ENCODE measurements at places on chromosomes 16 and 17.

DNA sequence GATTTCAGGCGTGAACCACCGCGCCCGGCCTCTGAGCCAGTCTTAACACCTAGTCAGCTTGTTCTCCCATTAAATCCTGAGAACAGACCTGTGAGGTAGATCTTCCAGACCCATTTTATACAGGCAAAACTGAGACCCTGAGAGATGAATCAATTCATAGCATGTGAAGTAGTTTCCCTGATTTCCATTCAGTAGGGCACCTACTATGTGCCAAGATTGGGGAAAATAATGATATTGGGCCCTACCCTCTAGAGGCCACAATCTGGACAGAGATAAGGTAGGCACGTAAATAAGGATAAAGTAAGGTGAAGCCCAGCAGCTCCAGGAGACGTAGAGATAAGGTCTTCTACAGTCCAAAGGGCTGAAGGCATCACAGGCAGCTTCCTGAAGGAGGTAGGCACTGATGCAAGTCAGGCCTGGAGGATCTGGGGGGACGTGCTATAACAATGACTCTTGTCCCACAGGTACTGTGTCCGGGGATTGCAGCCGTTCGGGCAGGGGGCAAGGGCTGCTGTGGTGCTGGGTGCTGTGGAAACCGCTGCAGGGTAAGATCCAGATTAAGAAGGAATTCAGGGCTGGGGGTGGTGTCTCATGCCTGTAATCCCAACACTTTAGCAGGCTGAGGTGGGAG is 5.7 kb downstream of the VMO1 start:
- DNase-seq: no peak

- no peak for DNase-seq
Measured at GRCh38 chr16:87146676-87147075, 170.5 kb downstream of the C16orf95 start.

GRCh38 chr17:56884483-56885311 is 29.2 kb downstream of the TRIM25 start:
- no peak for DNase-seq

DNA sequence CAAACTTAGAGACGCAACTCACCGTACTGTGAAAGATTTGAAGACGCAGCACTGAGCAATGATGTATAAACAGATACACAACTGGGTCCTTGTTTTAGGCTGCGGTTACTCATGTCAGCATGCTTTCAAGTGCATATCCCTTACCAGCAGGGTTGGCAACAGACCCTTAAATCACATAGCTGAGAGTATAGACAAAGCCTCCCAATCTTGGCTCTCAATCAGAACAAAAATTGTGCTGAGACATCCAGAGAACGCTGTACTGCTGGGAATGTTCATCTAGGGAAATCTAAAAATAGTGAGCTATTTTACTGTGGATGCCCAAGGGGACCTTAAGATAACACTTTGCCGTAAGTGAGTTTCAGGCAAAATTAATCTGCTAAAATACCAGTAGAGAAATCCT is 84.4 kb upstream of the NUDT7 start:
- DNase-seq: no peak

- no peak for DNase-seq
Measured at GRCh38 chr17:69593716-69594115, 179.2 kb downstream of the MAP2K6 start.

DNA sequence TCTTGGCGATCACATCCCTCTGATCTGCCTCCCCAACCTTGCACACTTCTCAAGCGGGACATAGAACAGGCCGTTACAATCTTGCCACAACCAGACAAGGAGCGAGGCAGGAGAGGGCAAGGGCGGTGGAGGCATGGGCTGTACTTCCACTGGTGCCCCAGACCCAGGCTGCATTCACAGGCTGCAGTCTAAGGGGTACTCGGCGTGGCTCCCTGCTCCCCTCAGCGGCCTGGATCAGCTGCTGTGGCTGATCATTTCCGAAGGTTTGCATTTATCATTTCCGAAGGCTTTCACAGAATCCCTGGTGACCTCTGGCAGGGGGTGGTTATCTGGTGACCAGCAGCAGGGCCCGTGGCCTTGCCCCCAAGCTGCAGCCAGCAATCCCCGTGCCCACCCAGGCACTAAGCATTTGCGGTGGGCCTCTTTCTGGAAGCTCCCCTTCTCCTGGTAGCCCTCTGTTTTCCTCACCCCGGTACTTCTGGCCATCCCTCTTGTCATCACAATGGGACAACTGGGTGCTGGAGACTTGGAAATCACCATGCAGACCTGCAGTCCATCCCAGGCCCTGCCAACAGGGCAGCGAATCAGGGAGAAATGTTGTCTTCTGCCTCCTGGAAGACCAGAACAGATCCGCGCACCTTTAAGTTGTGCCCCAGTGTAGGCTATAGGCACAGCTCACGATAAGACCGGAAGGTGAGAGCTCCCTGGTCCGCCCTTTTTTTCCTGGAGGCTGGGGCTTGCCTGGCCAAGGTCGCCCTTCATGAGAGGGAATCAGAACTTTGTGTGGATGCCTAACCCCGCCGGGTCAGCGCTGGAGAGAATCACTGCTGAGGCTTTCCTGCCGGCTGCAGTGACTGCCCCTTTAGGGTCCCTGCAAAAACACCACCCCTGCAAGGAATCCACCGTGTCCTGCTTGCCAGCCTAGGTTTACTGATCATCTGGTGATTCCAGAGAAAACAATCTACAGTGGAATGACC is 1739.1 kb downstream of the TP53TG3F start:
- no peak for DNase-seq

DNA sequence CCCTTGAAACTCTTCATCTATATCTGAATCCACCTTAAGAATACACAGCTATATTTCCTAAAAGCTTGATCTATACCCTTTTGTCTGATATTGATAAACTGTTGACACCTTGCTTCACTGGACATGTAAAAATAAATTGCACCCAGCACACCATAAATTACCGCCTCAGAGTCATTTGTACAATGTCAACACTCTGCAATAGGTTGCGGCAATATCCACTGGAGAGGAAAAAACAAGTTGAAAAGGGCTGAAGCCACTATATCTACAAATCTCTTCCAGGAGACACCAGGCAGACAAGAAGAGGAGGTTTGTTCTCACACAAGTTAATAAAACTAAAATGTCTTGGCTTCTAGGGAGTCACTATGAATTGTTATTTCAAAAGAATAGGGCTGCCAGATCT is 656.9 kb downstream of the CDH8 start:
- DNase-seq: no peak

- DNase-seq: no peak
Measured at GRCh38 chr17:79513820-79514535, 96.9 kb downstream of the RBFOX3 start.

GRCh38 chr17:79306424-79307318 is 232.0 kb downstream of the ENGASE start:
- DNase-seq: no peak

DNA sequence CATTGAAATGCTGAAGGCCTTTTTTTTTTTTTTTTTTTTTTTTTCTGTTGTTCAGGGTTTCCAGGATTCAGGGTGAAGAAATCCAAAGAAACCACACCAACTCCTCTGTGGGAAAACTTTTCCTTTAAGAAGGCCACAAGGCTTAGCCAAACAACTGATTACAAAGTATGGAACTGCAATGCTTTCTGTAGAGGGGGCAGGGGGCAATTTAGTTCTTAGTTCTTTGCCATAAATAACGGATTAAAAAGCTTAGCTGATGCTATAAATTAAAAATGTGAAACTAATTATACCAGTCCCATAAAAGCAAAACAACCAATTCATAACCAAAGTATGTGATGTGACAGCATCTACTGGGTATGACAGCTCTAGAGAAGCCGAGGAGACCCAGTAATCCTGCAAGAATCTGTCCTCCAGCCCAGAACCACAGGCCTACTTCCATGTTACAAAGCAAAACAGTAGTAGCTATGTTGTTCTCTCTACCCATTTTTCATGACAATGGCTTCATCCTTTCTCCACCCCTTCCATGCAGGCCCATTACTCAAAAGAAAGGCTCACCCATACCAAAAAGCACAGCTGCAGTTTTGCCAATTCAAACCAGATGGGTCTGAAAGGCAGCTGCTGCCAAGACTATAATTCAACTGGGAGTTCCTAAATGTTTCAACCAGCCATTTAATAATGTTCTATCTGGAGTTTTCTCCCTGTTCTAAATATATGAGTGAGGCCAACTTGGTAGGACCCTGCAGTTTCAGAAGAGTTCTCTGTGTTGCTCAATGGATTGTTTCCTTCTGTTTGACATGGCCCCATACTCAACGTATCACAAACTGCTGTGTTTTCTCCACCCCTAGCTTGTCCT is 167.1 kb upstream of the ZFHX3 start:
- DNase-seq: peak; percentile 77

DNA sequence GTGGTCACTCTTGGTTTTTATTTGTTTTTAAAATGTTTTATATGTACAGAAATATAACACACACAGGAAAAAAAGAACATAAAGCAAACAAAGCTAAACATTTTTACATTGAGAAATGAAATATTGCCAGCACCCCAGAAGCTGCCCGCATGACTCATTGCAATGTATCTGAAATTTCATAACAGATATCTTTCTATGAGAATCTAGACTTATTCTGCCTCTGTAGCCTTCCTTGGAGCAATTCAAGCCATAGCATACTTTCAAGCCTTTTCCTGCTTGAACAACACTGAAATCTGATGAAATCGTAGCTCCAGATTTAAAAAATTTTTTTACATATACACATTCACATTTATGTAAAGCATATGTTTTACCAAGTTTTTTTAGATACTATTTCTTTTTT is 86.9 kb downstream of the RBBP6 start:
- DNase-seq: no peak

GRCh38 chr17:77786740-77787505 is 171.6 kb upstream of the TNRC6C start:
- DNase-seq: peak; percentile 54

DNA sequence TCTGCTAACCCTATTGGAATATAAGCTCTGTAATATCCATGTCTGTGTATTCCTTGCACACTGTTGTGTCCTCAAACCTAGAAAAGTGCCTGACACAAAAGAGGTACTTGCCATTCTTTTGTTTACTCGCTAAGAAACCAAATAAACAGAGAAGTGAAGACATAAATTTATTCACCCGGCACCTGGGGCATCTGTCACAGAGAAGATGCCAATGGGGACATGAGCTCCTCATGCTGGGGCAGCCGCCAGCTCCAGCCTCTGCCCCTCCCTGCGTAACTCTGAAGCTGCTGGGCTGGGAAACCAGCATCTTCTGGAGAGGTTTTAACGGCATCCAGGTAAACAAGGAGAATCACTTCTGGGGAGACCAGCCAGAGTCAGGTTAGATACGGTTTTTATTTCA is 15.1 kb upstream of the CDRT4 start:
- no peak for DNase-seq

DNA sequence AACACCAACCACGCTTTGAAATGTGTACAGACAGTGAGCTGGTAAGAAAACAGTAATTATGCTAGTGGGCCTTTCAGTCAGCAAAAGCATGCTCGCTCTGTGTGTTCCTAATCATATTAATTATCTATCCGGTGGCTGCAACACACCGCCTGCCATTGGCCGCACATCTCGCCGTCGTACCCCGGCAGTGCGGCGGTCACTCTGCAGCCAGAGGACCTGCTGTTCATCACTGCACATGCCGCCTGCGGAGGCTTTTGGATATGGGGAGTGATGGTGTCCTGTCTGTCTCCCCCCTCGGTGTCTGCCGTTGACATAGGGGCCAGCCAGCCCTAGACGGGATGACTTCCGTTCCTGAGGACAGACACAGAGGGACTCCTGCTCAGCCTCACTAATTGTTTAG is 68.5 kb downstream of the RPA1 start:
- DNase-seq: no peak

DNA sequence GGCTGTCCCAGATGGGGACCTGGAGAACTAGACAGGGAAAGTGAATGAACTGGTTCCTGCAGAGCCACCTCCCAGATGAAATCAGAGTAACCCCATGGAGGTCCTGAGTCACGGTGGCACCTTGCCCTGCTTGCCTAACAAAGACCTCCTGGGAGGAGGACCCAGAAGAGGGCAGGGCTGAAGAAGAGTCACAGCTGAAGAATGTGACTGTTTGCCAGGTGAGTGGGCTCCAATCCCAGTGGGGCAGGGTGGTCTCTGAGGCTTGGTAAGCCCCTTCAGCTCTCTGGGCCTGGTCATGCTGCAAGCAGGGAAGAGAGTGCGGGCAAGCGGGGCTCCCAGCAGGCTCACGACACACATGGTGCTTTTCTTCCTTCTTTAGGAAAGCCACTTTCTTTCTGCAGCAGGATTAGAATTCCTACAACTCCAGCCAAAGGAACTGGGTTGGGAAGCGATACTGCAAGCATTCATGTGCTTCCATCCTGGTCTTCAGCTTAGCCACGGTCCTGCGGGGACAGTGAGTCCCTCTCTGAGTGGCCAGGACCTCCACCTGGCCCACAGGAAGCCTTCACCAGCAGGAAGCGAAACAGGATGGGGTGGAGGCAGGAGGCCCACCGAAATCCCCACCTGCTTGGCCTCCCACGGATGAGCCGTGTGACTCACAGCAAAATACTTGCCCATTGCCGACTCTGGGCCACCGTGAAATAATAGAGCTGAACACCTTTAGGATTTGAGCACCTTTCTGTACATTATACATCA is 4.3 kb downstream of the C16orf74 start:
- DNase-seq: peak; percentile 57

- no peak for DNase-seq
Measured at GRCh38 chr16:87968541-87968940, 17.3 kb downstream of the BANP start.

GRCh38 chr17:72145962-72146361 is 25.1 kb downstream of the SOX9 start:
- DNase-seq: peak; percentile 63

DNA sequence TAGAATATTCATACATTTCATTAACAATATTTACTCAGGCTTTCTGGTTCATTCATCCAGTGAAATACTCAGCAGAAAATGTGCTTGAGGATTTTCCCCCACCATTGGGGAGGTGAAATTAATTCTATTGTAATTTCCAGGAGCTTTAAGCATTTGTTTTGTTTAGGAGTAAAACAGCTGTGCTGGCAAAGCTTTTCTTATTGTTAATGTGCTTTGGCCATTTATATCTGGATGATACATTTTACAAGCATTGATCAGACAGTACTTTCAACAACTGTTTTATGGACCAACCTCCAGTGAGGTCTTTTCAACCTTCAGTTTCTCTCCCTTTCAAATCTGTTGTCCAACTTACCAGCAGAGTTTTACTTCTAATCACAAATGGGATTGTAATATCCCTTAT is 672.4 kb downstream of the CDH11 start:
- no peak for DNase-seq

GRCh38 chr17:73072219-73072962 is 20.1 kb downstream of the SLC39A11 start:
- no peak for DNase-seq

All from AG20443 (cell line).